Bronchial epithelial cell (primary cell): ENCODE measurements at places on chromosomes 2 and 18. TPM values are rescaled to one million over a fixed set of nuclear protein-coding genes. Genes with fewer than 3 reads are reported as not detected.

PRKAG3 gene
- total RNA-seq, result not detected in 2 replicates

PROM2 gene
- 10.8 and 41.6 TPM in 2 replicates for total RNA-seq

C1QL2 gene
- total RNA-seq, result not detected in 2 replicates

ATOH8 gene
- 0.79 TPM in 1 of 2 replicates, not detected in the other for total RNA-seq

RAX gene
- not detected in 2 replicates for total RNA-seq

CRYGC gene
- total RNA-seq, result not detected in 2 replicates

XDH gene
- 1.9 and 6.1 TPM in 2 replicates for total RNA-seq

NEU2 gene
- total RNA-seq, result not detected in 2 replicates

PSMA8 gene
- total RNA-seq, result not detected in 2 replicates

PSME4 gene
- total RNA-seq, result 31.3 and 39.8 TPM in 2 replicates

SH3BP4 gene
- 22.1 and 24.6 TPM in 2 replicates for total RNA-seq

UPP2 gene
- total RNA-seq, result not detected in 2 replicates

IL36B gene
- 0.13 TPM in 1 of 2 replicates, not detected in the other for total RNA-seq

ST6GAL2 gene
- not detected in 2 replicates for total RNA-seq
